Activated T-cell treated with anti-CD3 and anti-CD28 coated beads for 4 hours (primary cell): ENCODE measurements at places on chromosomes 6 and 20.

DNA sequence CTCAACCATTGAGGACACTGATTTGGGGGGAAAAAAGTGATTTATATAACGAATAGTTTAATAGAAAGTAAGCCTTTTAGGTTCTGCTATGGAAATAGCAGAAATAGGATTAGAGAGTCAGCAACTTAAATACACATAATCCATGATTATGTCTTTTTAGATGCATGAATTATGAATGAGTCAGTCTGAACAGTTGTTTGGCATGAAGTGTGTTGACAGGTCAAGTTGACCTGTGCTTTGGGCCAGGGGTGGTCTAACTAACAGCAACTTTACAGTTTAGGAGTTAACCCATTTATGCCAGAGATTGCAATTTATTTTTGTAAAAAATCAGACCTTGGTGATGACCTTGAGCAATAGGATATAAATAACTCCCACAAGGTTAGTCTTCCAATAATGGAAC is 191.3 kb downstream of the MTFR2 start:
- no peak for DNase-seq

DNA sequence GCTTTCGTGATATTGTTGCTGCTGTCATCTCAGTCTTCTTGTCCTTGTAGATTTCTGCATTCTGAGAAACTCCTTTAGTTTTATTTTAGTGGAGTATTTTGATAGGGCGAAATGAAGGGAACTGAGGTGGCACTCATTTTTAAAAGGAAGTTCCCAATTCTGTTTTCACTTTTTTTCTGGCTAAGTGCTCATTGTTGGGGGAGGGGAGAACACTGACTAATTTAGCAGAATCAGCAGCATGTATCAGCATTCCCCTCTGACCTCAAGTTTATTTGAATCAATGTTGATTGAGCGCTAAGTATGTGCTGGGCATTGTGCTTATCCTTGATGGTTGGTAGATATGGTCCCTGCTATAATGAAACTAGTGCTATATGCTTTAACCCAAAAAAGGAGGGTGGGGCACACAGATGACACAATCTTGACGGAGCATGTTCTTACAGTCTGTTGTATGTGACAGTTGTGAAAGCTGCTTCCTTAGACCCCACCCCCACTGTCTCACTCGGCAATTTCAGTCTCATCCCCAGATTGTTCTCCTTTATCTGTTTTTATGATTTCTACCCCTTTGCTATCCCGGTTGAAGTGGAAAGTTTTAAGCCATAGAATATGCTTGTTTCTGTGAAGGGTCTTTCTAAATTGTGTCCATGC is 262.4 kb downstream of the SOX4 start:
- DNase-seq, result no peak

DNA sequence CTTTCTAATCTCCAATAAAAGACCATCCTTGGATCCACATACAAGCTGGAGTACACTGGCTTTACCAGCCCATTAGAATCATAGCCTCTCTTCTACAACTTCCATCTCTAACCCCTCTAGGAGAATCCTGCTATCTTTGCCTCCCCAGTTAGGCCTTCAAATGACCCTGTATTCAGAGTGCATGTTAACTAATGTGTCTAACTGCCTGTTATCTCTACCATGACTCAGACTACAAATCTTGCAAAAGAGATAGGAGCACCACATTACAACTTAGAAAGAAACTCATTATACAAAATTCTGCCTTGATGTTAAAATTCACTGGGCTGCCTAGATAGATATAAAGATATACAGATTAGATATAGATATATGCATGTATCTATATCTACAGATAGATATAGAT is 28.2 kb downstream of the GPR63 start:
- no peak for DNase-seq

DNA sequence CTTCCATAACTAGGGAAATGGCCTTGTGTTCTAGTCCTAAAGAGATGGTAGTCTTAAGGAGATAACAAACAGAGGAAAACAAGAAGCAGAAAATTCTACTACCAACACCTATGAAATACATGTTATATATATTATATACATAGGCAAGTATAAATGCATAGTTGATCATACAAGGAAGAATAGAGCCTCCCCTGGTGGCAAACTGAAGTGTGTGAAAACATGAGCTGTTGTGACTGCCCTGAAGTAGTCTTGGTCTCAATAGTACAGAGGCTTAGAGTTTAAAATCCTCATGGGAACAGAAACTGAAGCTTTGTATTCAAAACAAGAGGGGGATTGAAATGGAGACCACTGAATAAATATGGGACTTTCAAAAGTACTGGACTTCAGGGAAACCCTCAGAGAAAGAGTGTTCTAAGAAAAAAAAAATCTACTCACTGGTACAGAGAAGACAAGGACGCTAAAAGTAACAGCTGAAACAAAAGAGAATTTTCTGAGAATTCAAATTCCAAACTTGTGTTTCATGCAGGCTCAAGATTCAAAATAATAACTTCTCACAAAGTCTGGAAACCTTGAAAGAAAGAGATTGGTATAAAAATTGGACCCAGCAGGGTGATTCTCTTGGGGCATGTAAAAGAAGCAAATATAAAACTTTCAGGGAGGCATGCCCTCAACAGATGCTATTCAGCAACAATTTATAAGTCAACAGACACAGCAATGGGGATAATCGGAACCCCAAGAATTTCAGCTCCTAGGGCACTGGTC is 59.7 kb upstream of the SAMD3 start:
- peak; percentile 10 for DNase-seq

GRCh38 chr20:5145365-5146098 is 18.7 kb downstream of the CDS2 start:
- DNase-seq, result no peak

- DNase-seq, result no peak
Observed at GRCh38 chr6:158517038-158517437, 42.9 kb upstream of the TMEM181 start.

DNA sequence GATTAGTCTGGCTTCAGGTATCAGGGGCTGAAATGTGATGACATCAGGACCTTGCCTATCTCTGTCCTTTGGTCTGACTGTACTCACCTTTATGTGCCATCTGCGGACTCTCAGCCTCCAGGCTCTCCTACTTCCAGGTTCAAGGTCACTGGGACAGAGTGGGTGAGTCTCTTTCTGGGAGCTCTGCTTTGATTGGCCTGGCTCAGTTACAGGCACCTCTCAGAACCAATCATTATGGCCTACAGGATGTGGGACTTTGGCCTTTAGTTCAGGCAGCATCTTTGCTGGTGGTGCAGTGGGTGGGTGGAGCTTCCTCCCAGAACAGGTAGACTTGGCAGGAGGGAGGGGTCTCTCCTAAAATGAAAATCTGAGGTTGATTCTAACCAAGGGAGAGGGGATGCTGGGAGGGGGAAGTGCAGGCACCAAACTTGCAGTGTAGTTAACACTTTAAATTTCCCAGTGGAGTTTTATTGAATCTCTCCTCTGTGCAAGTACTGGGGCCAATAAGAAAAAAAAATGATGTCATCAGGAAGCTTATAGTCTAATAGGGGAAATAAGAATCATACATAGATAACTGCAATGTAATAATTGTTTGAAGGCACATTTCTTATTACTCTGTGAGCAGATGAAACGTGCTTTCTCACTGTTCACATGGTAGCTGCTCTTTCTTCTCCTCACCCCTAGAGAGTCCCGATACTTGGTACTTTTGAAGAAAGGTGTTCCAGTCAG is 53.4 kb downstream of the SLC24A3 start:
- DNase-seq, result no peak

GRCh38 chr6:160084198-160084776 is 37.3 kb upstream of the SLC22A1 start:
- no peak for DNase-seq

DNA sequence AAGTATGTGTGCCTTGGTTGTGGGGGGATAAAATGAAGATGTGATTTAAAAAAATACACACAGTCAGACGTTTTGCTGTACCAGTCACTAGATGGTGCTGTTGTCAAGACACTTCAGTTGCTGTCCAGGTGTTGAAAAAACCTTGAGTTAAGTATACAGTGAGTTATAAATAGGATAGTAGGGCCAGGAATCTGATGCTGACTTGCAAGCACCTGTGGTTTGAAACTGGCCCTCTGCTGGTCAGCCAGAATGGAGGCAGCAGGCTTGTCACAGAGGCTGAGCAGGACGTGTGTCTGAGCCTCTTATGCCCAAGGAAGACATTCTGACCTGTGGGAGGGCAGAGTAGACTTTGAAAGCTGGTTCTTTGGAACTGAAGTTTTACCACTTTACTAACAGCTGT is 27.8 kb downstream of the RNF8 start:
- no peak for DNase-seq

DNA sequence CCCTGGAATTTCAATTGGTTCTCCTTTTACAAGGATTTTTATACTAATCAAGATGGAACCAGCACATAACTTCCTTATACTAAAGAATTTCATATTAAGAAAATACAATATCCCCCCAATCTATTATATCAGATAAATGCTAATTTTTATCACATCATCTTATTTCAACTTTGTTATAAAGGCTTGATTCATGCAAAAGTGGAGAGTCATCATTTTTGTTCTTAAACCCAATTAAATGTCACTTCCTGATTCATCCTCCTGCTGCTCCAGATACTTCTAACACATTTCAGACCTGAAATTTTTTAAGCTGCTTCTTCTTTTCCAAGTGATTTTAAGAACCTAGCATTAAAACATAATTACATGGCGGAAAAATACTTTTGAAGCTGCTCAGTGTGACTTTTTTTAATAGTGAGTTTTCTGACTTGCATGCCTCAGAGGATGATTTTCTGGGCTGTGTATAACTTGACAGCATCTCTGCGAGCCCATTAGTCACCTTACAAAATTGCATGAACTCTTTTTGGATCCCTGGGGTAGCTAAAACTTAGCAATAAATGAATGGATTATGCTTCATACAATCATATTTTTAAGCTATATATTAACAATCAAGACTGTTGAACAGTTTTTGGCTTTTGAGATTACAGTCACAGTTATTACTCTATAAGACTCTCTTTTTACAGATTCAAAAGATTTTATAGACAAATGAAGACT is 134.1 kb downstream of the ELOVL4 start:
- DNase-seq, result no peak

- no peak for DNase-seq
Observed at GRCh38 chr6:127376685-127377084, 33.3 kb upstream of the ECHDC1 start.
